IMR-90 (cell line): ENCODE measurements at places on chromosomes 7 and 10. TPM values are rescaled to one million over a fixed set of nuclear protein-coding genes. Genes with fewer than 3 reads are reported as not detected.

MYH16 gene
- 0.18 and 0.28 TPM in 2 replicates for total RNA-seq

DNA sequence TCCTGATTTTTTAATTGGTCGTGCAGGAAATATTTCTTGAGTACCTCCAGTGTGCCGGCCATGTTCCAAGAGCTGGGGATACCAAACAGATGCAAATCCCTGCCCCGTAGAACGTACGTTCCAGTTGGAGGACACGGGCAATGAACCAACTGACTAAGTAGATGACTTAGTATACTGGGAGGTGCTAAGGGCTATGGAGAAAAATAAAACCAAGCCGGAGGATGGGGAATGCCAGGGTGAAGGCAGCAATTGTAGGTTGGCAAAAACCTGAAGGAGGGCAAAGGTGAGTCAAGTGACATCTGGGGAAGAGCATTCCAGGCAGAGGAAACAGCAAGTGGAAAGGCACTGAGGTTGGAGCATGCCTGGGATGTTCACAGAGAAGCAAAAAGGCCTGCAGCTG, 6.8 kb upstream of the VSIR start:
- peaks cover 57% of the 10 kb centered on the region for H3K27me3 ChIP-seq
- no peak overlapping the region for H3K4me3 ChIP-seq
- no peak overlapping the region for H3K27ac ChIP-seq

- H3K36me3 ChIP-seq, result no peaks in the 10 kb centered on the region
- H3K4me1 ChIP-seq, result peaks cover 26% of the 10 kb centered on the region
- H3K4me3 ChIP-seq, result no peak overlapping the region
- no peaks in the 10 kb centered on the region for H3K27me3 ChIP-seq
These were observed 35.0 kb downstream of the UNC5B start for GRCh38 chr10:71247414-71247705.

TMEM184A gene
- 0.28 and 0.36 TPM in 2 replicates for total RNA-seq

DNA sequence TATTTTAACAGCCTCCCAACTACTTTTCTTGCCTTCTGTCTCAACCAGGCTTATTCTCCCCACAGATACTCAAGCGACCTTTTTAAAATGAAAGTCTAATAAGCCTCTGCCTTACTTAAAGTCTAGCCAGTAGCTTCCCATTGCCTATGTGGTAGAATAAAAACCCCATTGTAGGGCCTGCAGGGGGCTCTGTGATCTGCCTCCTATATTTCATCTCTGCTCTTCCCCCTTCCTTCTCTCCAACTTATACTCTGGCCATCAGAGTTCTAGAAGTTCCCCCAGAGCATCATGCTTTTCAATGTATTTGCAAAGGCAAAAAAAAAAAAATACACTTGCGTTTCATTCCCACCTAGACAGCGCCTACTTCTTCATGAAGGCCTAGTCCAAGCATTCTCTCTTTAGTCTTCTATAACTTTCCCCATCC, 167.7 kb upstream of the ADO start:
- peak overlapping the region; percentile 35; the same call in 1 of the 2 replicates for H3K27ac ChIP-seq
- H3K27me3 ChIP-seq, result no peaks in the 10 kb centered on the region
- H3K4me1 ChIP-seq, result peaks cover 4% of the 10 kb centered on the region; the same call in 1 of the 2 replicates
- peak overlapping the region; percentile 50; the same call in 1 of the 2 replicates for H3K4me3 ChIP-seq

DNA sequence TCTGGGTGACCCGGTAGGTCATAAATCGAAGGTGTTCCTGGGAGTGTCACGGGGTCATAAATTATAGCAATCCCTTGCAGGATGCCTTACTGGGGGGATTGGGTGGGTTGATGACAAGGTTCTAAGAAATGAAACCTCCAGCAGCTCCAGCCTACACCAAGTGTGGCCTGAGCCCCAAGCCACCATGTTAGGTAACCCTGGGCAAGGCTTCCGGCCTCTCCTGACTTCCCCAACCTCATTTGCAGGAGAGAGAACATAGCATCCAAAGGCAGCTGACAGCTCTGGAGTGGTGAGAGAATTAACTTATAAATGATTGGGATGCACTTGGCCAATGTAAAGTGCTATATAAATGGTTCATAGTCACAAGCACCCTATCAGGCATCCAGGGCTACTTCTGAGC, 52.8 kb upstream of the TMEM273 start:
- no peak overlapping the region for H3K27ac ChIP-seq
- H3K36me3 ChIP-seq, result no peaks in the 10 kb centered on the region
- no peak for DNase-seq
- no peak overlapping the region for H3K4me3 ChIP-seq
- peaks cover 22% of the 10 kb centered on the region for H3K27me3 ChIP-seq

GRCh38 chr7:20534543-20534942, 80.9 kb upstream of the ABCB5 start:
- H3K36me3 ChIP-seq, result no peaks in the 10 kb centered on the region
- H3K27ac ChIP-seq, result no peak overlapping the region
- DNase-seq, result no peak
- no peaks in the 10 kb centered on the region for H3K27me3 ChIP-seq
- no peak overlapping the region for H3K4me3 ChIP-seq
- H3K4me1 ChIP-seq, result no peaks in the 10 kb centered on the region

- peaks cover 18% of the 10 kb centered on the region for H3K4me1 ChIP-seq
- H3K36me3 ChIP-seq, result no peaks in the 10 kb centered on the region
- peaks cover 3% of the 10 kb centered on the region; the same call in 1 of the 2 replicates for H3K27me3 ChIP-seq
- H3K4me3 ChIP-seq, result no peak overlapping the region
- no peak for DNase-seq
- H3K27ac ChIP-seq, result no peak overlapping the region
These were observed 187.9 kb downstream of the ZNF365 start for GRCh38 chr10:62562101-62562500.

CRTAC1 gene
- not detected in 2 replicates for total RNA-seq

DNA sequence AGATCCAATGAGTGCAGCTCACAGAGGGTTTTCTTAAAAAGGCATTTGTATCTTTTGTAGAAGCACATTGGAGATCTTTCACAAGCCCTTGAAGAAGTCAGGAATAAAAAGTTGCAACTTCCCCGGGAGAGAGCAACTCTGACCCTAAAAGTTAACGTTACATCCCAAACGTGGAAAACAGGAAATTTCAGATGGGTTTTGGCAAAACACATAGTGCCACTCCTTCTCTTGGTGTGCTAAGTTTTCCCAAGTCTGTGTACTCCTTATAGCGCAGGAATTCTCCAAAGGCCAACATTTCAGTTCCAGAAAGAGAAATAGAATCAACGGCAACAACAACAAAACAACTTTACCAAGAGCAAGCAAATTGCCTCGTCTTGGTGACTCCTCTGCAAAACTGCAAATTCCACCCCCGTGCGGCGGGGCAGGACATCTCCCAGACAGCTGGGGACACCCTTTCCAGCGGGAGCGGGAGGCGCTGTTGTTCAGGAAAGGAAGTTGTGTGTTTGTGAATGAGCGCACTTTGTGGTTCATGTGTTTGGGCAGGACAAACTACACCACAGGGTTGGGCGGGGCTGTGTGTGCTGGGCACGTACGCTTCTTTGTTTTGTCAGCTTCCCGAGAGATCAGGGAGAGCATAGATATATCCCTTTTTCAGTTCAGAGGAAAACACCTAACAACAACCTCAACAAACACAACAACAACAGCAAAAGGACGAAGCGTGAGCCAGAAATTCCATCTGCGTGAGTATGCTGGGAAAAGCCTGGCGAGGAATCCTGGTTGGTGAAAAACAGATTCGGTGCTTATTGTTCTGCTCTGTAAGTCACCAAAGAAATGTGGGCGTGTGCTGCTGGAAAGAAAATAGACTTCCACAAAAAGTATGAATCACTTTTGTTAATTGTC, 294.7 kb upstream of the PITRM1 start:
- no peaks in the 10 kb centered on the region for H3K27me3 ChIP-seq
- DNase-seq, result peak; percentile 93
- no peaks in the 10 kb centered on the region for H3K36me3 ChIP-seq
- H3K4me1 ChIP-seq, result peaks cover 22% of the 10 kb centered on the region
- peak overlapping the region; percentile 89 for H3K27ac ChIP-seq

DNA sequence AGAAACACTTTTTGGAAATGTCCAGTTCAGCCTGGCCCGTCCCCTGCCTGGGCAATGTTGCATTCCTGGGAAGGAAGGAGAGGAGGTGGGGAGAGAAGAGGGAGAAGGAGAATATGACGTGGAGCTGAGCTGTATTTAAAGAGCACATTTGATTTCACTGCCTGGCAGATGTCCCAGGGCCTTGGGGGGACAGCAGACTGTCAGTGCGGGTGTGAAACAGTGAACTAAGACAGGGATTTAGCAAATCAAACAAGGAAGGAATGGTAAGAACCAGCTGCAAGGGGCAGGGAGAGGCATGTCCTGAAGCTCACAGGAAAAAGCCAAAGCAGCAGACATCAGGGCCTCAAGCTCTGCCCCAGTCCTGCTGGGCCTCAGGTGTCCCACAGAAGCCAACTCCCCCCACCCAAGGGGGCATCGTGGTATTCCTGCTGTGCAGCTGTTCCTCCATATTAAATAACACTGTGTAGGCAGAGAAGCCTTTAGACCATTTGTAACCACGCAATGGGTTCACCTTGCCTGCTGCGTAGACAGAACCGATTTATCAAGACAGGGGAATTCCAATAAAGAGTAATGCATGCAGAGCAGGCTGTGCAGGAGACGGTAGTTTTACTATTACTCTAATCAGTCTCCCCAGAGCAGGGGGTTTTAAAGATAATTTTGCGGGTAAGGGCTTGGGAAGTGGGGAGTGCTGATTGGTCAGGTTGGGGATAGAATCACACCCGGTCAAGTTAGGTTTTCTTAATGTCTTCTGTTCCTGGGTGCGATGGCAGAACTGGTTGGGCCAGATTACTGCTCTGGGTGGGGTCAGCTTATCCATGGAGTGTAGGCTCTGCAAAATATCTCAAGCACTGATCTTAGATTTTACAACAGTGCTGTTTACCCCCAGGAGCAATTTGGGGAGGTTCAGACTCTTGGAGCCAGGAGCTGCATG, 18.3 kb downstream of the LEP start:
- peaks cover 33% of the 10 kb centered on the region for H3K27me3 ChIP-seq
- DNase-seq, result peak; percentile 37
- peaks cover 2% of the 10 kb centered on the region; the same call in 1 of the 2 replicates for H3K4me1 ChIP-seq
- H3K36me3 ChIP-seq, result no peaks in the 10 kb centered on the region

DNA sequence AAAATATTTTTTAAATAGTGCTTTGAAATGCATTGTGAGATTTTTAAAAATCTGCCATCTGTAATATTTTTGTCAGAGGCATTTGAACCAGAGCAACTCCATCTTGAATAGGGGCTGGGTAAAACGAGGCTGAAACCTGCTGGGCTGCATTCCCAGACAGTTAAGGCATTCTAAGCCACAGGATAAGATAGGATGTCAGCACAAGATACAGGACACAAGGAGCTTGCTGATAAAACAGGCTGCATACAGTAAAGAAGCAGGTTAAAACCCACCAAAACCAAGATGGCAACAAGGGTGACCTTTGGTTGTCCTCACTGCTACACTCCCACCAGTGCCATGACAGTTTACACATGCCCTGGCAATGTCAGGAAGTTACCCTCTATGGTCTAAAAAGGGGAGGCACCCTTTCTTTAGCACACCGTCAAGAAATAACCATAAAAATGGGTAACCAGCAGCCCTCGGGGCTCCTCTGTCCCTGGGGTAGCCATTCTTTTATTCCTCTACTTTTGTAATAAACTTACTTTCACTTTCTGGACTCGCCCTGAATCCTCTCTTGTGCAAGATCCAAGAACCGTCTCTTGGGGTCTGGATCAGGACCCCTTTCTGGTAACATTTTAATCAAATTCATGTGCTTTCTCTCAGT, 273.7 kb downstream of the SEMA3D start:
- peak overlapping the region; percentile 25; the same call in 1 of the 2 replicates for H3K27ac ChIP-seq
- H3K4me1 ChIP-seq, result peaks cover 6% of the 10 kb centered on the region
- no peaks in the 10 kb centered on the region for H3K36me3 ChIP-seq
- H3K4me3 ChIP-seq, result no peak overlapping the region
- no peak for DNase-seq

CHST3 gene
- total RNA-seq, result 9.0 and 10.6 TPM in 2 replicates

RNF148 gene
- not detected in 2 replicates for total RNA-seq

DNA sequence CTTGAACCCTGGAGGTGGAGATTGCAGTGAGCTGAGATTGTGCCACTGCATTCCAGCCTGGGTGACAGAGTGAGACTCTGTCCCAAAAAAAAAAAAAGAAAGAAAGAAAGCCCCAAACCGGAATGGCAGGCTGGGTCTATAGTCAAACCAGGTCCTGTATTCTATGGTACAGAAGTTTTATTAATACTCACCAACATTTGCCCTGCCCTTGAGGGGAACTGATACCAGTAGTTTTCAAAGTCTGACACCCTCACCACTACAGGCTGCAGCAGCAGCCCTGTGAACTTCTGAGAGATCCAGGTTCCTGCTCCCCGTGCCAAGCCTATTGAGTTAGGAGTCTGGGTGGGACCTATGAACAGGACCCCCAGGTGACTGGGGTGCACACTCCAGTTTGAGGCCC, 80.6 kb downstream of the RGS10 start:
- peaks cover 9% of the 10 kb centered on the region for H3K27me3 ChIP-seq
- no peak overlapping the region for H3K4me3 ChIP-seq
- H3K36me3 ChIP-seq, result peaks cover 22% of the 10 kb centered on the region
- no peaks in the 10 kb centered on the region for H3K4me1 ChIP-seq

DNA sequence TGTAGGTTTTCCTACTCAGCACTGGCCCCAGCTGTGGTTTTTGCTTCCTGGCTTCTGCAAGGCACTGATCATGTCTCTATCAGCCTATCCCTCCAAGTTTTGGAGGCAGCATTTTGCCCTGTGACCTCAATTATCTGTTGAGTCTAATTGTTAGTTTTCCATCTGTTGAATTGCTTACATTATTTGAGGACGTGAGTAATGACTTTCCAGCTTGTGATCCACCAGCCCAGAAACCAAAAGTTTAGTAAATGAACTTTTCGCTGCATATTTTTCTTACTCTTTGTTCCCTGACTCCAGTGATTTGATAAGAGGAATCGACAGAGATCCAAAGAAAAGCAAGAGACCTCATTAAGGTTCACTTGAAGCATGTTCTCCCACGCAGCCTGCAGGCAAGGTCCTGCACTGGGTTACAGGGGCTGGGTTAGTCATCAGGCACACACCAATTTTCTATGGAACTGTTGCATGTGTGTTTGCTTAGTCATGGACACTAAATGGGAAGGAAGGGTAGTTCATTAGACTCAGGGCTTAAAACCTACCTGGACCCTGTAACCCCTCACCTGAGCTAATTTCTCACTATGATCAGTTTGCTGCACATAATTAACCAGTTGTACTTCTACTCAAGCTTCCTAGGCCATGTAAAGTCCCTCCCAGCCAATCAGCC, 57.2 kb downstream of the AKR1E2 start:
- peak; percentile 83 for DNase-seq
- H3K27me3 ChIP-seq, result no peaks in the 10 kb centered on the region
- H3K4me3 ChIP-seq, result no peak overlapping the region

- H3K4me1 ChIP-seq, result peaks cover 2% of the 10 kb centered on the region; the same call in 1 of the 2 replicates
- H3K4me3 ChIP-seq, result no peak overlapping the region
- no peak overlapping the region for H3K27ac ChIP-seq
- H3K36me3 ChIP-seq, result no peaks in the 10 kb centered on the region
- no peaks in the 10 kb centered on the region for H3K27me3 ChIP-seq
These were observed 61.8 kb upstream of the LRRN3 start for GRCh38 chr7:111029141-111029572.

GRCh38 chr10:133391761-133392518, 2.0 kb upstream of the MTG1 start:
- H3K27me3 ChIP-seq, result no peaks in the 10 kb centered on the region
- DNase-seq, result no peak
- H3K36me3 ChIP-seq, result peaks cover 16% of the 10 kb centered on the region

DNA sequence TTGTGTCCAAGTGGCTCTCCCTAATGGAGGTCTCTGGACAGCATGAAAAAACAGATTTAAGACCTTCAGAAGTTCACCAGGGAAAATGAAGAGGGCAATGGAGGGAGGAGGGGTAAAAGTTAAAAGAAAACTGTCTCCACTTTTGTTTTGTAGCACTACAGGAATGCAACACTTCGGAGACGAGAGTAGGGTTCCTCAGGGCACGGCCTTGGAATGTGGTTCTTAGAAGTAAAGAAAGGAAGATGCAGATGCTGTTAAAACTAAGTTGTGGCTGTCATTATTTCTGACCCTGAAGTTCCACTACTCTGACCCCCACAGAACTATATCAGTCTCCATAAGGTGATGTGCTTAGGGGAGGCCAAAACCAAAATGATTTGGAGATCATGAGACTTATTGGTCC, 335.1 kb downstream of the XPNPEP1 start:
- no peaks in the 10 kb centered on the region for H3K36me3 ChIP-seq
- no peaks in the 10 kb centered on the region for H3K27me3 ChIP-seq
- H3K4me3 ChIP-seq, result no peak overlapping the region
- no peak for DNase-seq
- no peaks in the 10 kb centered on the region for H3K4me1 ChIP-seq
